ENCODE measurements at places on chromosomes 2 and 18. TPM values are rescaled to one million over a fixed set of nuclear protein-coding genes. Genes with fewer than 3 reads are reported as not detected.

Gene POU3F3
- total RNA-seq: not detected

Gene LGALSL
- total RNA-seq: 2.9 TPM

Gene CHST9
- total RNA-seq: not detected

Gene IL37
- not detected for total RNA-seq

Gene SPP2
- not detected for total RNA-seq

Gene DSG1
- not detected for total RNA-seq

Gene PPP4R3B
- 57.8 TPM for total RNA-seq

Gene UGT1A8
- not detected for total RNA-seq

Gene DSG2
- total RNA-seq: under 0.01 TPM

Gene CIB4
- total RNA-seq: not detected

Gene CFAP65
- total RNA-seq: not detected

Gene RND3
- total RNA-seq: 64.4 TPM

Gene STAT4
- 0.46 TPM for total RNA-seq
